ENCODE measurements at places on chromosomes 2 and 18. TPM values are rescaled to one million over a fixed set of nuclear protein-coding genes. Genes with fewer than 3 reads are reported as not detected.

DNA sequence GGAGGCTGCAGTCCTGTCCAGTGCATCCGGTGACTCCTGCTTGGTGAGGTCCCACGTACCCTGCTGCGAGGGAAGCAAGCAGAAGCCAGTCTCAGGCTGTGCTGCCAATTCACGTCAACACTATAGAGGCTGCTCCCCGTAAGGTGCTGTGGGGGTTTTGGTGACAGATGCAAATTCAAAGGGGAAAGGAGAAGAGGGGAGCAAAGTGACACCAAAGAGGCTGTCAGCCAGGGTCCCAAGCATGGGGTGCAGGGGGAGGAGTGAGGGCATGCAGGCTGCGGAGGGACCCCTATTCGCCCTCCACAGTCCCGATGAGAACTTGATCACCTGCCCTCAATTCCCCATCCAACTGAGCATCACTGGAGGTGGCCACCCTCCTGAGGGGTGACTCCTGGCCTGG, 179.4 kb upstream of the HS6ST1 start:
- no peak overlapping the region for H3K4me3 ChIP-seq
- H3K36me3 ChIP-seq = no peaks in the 10 kb centered on the region
- DNase-seq = no peak
- no peaks in the 10 kb centered on the region for H3K4me1 ChIP-seq
- no peak overlapping the region for H3K27ac ChIP-seq

DNA sequence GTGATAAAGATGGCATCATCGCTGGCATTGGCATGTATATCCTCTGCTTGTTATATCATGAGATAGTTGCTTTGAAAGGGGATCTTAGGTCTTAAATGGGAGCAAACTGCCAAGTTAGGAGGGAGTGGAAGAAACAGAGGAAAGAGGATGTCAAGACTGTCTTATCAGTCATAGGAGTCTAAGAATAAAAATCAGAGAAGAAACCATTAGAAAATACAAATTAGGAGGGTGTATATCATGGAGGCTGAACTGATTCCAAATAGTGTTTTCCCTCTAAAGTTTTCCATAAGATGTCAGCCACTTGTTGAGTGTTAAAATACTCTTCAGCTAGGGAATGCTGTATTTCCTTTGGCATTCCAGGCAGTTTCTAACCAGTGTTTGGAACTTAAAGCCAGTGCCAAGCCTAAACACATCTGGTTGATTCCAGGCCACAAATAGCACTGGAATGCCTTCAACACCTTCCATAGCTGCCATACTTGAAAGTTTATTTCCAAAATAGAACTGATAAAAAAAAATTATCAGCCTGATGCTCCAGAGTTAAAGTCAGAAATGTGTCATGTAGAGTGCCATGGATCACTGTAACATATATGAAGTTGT, 129.4 kb downstream of the ZEB2 start:
- H3K27me3 ChIP-seq = no peaks in the 10 kb centered on the region
- no peak overlapping the region for H3K4me3 ChIP-seq
- no peak overlapping the region for H3K27ac ChIP-seq

- DNase-seq = no peak
- H3K36me3 ChIP-seq = no peaks in the 10 kb centered on the region
- no peak overlapping the region for H3K27ac ChIP-seq
- H3K4me1 ChIP-seq = no peaks in the 10 kb centered on the region
- no peak overlapping the region for H3K4me3 ChIP-seq
Measured at GRCh38 chr2:68714866-68715265, 19.7 kb upstream of the ARHGAP25 start.

Gene PRKCE
- polyA plus RNA-seq = 2.2 TPM

- no peak overlapping the region for H3K27ac ChIP-seq
- no peaks in the 10 kb centered on the region for H3K4me1 ChIP-seq
- no peak overlapping the region for H3K4me3 ChIP-seq
Measured at GRCh38 chr2:98175811-98176210, 88.8 kb downstream of the VWA3B start.

Gene SERPINB12
- not detected for polyA plus RNA-seq

GRCh38 chr2:239225371-239225851, 175.4 kb downstream of the HDAC4 start:
- H3K4me1 ChIP-seq = peaks cover 47% of the 10 kb centered on the region
- no peaks in the 10 kb centered on the region for H3K27me3 ChIP-seq
- H3K36me3 ChIP-seq = peaks cover 5% of the 10 kb centered on the region
- no peak overlapping the region for H3K4me3 ChIP-seq

- no peaks in the 10 kb centered on the region for H3K36me3 ChIP-seq
- no peaks in the 10 kb centered on the region for H3K27me3 ChIP-seq
- DNase-seq = peak; percentile 32
- no peaks in the 10 kb centered on the region for H3K4me1 ChIP-seq
- H3K27ac ChIP-seq = no peak overlapping the region
Measured at GRCh38 chr2:72993147-72993932, 76.0 kb downstream of the EMX1 start.

DNA sequence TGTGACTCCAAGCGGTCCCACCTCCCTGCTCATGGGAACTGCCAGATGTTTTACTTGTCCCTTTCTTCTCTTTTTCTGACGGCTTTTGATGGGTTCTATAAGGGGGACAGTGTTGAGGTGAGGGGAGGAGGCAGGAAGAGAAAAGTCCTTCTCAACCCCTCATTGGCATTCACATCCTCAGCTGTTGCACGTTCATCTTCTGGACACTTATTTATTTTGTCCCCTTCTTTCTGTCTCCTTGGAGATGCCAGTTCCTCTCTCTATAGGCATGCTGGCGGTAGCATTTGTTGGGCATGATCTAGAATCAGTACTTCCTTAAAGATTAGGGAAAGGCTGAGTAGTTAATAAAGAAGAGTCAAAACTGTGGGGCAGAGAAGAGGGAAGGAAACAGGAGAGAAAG, 99.0 kb upstream of the KLHL14 start:
- H3K36me3 ChIP-seq = no peaks in the 10 kb centered on the region
- H3K4me1 ChIP-seq = no peaks in the 10 kb centered on the region
- no peaks in the 10 kb centered on the region for H3K27me3 ChIP-seq
- no peak for DNase-seq
- no peak overlapping the region for H3K4me3 ChIP-seq

Gene TMEM163
- 0.22 TPM for polyA plus RNA-seq

DNA sequence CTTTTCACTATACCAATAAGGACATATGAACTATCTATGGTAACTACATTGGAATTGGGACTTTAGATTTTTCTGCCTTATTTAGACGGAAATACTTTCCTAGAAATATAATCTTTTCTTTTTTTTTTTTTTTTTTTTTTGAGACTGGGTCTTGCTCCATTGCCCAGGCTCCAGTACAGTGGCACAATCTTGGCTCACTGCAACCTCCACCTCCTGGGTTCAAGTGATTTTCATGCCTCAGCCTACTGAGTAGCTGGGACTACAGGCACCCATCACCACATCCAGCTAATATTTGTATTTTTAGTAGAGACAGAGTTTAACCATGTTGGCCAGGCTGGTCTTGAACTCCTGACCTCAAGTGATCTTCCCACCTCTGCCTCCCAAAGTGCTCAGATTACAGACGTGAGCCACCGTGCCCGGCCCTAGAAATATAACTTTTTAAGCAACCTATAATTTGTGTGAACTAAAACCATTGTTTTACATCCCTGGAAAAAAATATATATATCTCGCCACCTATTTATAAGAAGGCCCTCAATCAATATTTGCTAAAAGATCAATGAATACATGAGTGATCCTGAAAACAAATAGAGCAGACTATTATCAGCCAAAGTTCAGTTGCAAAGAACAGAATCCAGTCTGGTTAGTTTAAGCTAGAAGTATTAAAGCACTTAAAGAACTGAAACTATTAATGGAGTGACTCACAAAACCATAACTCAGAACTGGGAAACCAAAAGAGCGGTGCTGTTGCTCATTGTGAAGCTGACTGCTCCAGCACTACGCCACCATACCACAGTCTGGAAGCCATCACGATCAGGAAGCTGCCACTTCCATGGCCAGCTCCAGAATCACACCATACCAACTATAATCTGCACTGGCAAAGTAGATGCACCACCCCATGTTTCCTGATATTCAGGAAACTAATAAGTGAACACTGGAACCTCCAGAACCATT, 8.4 kb upstream of the HNRNPLL start:
- peak overlapping the region; percentile 3 for H3K27ac ChIP-seq
- H3K27me3 ChIP-seq = no peaks in the 10 kb centered on the region
- H3K4me3 ChIP-seq = no peak overlapping the region
- H3K36me3 ChIP-seq = no peaks in the 10 kb centered on the region
- no peaks in the 10 kb centered on the region for H3K4me1 ChIP-seq

DNA sequence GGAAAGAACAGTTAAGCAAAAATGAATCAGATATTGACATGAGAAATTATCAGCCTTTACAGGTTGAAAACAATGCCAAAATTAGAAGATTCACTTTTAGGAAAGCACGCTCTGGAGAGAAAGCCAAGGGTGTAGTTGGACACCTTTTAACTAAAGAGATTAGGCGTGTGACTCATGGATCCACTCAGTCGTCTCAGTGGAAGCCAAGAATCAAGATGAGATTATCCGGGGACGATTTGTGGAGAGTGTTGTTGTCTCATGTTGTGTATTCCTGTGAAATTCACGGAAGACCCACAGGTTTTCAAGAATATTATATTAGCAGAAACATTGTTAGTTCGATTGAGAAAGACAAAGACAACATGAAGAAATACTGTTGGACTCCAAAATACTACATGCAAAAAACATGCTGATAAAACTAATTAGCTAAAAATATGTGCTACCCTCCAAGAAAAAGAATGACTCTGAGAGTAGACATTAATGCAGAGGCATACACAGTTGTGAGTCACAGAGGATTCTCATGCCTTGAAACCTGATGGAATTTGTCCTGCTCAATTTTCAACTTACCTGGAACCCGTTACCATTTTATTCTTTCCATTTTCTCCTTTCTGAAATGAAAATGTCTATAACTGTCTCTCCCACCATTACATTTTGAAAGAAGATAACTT, 192.1 kb upstream of the RND3 start:
- H3K4me3 ChIP-seq = no peak overlapping the region
- H3K4me1 ChIP-seq = no peaks in the 10 kb centered on the region
- no peak for DNase-seq
- no peaks in the 10 kb centered on the region for H3K36me3 ChIP-seq
- H3K27me3 ChIP-seq = no peaks in the 10 kb centered on the region
- no peak overlapping the region for H3K27ac ChIP-seq

DNA sequence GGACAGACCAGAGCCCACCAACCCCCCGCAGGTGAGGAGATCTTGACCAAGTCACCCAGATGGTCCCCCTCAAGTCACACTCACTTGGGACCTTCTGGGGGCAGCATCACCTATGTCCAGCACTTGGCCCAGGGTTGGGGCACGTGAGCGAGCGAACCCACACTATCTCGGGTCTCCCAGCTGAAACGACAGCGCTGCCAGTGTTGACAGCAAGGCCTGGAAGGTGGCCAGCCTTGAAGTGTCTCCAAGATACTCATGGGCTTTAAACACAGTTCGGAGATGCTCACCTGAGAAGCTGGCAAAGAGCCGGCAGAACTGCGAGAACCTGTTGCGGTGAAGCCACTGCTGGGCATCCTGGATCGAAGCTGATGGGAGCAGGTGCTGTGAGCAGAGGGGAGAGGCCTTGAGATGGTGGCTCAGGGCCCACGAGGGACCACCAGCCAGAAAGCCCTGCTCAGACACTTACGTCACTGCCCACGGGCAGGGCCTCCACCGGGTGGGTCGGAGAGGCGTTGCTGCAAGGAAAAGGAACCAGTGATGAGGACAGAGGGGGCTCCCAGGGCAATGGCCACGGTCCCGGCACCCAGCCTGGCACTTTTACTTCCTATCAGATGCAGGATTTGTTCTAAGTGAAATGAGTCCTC, 47.5 kb downstream of the TFCP2L1 start:
- no peaks in the 10 kb centered on the region for H3K27me3 ChIP-seq
- DNase-seq = no peak
- H3K4me1 ChIP-seq = no peaks in the 10 kb centered on the region
- H3K4me3 ChIP-seq = no peak overlapping the region
- H3K27ac ChIP-seq = no peak overlapping the region

Gene ARPC2
- 251 TPM for polyA plus RNA-seq

GRCh38 chr2:187769437-187769836, 215.2 kb upstream of the TFPI start:
- no peak for DNase-seq
- H3K27ac ChIP-seq = no peak overlapping the region
- H3K36me3 ChIP-seq = no peaks in the 10 kb centered on the region
- no peaks in the 10 kb centered on the region for H3K27me3 ChIP-seq

DNA sequence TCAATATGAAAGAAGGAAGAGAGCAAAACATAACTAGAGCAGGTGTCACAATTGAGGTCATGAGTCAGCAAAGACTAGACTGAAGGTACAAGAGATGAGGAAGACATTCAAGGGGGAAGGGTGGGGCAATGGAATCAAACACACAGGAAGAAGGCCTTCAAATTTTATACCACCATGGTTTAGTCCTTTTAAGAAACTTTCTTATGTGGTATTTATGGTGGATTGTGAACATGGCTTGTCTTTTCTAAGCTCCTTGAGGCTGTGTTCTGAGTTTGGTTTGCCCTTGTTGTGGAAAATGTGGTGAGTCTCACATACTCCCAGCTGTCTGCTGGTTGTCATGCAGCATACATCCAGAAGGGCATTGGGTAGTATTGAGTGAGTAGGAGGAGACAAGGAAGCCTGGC, 62.1 kb downstream of the NABP1 start:
- no peak overlapping the region for H3K4me3 ChIP-seq
- H3K27ac ChIP-seq = no peak overlapping the region
- H3K27me3 ChIP-seq = no peaks in the 10 kb centered on the region

GRCh38 chr2:79630060-79630459, 117.2 kb downstream of the CTNNA2 start:
- no peak for DNase-seq
- no peaks in the 10 kb centered on the region for H3K4me1 ChIP-seq
- no peak overlapping the region for H3K4me3 ChIP-seq
- no peaks in the 10 kb centered on the region for H3K27me3 ChIP-seq

Gene TNFAIP6
- 0.67 TPM for polyA plus RNA-seq

DNA sequence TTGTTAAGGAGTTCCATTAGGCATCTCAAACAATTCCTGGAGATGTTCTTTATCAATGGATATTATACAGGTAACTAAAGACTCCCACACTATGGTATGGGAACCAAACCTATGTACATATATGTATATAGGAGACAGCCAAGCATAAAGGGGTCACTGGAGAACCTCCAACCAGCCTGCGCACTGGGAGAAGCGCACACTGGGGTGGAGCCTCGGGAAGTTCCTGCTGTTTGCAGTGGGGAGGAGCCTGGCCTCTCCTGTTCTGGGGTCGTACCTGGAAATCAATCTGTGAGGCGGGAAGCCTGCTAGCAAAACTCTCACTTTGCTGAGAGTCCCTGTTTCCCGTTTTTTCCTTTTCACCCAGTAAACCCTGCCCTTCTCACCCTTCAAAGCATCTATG, 83.1 kb upstream of the CREB1 start:
- H3K4me3 ChIP-seq = no peak overlapping the region
- H3K36me3 ChIP-seq = no peaks in the 10 kb centered on the region
- no peaks in the 10 kb centered on the region for H3K27me3 ChIP-seq
- no peaks in the 10 kb centered on the region for H3K4me1 ChIP-seq

GRCh38 chr18:11847811-11848210, 3.4 kb upstream of the CHMP1B start:
- H3K4me3 ChIP-seq = no peak overlapping the region
- no peak for DNase-seq
- no peaks in the 10 kb centered on the region for H3K27me3 ChIP-seq
- H3K27ac ChIP-seq = no peak overlapping the region
